ENCODE measurements at places on chromosomes 4 and X.

- no peak for DNase-seq
Measured at GRCh38 chr4:40550948-40551462, 78.7 kb downstream of the RBM47 start.

- DNase-seq, result no peak
Measured at GRCh38 chrX:69321789-69322188, 156.5 kb upstream of the PJA1 start.

DNA sequence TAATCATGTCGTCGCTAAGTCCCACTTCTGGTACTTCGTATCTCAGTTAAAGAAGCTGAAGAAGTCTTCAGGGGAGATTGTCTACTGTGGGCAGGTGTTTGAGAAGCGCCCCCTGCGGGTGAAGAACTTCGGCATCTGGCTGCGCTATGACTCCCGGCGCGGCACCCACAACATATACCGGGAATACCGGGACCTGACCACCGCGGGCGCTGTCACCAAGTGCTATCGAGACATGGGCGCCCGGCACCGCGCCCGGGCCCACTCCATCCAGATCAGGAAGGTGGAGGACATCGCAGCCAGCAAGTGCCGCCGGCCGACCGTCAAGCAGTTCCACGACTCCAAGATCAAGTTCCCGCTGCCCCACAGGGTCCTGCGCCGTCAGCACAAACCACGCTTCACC, 11.3 kb downstream of the PNCK start:
- no peak for DNase-seq

- DNase-seq, result no peak
Measured at GRCh38 chrX:2517055-2517454, 16.3 kb upstream of the DHRSX start.

DNA sequence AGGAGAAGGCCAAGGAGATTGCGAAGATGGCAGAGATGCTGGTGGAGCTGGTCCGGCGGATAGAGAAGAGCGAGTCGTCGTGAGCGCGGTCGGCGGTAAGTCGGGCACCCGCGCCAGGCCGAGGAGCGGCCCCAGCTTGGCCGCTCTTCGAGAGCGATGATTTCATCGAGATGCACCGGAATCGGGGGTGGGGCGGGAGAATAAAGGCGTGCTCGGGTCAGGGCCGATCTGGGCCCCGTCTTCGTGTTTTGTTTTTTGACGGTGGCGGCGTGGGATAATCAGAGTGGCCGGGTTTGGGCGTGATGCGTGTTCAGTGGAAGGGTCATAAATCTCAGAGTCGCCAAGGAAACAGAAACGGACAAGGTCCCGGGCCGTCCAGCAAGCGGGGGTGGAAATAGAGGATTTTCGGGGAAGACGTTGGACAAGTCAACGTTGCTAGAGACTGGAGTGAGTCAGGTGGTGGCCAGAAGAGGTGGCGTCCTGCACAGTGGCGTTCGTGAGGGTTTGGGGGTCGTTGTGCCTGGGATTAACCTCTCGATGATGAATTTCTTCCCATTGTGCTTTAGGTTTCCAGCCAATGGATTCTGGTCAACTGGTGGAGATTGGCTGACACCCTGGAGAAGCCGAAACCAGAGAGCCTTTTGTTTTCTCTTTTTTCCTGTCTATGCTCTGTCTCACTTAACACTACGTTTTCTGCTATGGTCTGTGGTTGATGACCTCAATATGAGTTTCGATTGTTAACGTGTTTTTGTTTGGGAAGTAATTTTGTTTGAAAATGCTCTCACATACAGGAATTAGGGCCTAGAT, 882 bp downstream of the MRFAP1 start:
- DNase-seq, result no peak

DNA sequence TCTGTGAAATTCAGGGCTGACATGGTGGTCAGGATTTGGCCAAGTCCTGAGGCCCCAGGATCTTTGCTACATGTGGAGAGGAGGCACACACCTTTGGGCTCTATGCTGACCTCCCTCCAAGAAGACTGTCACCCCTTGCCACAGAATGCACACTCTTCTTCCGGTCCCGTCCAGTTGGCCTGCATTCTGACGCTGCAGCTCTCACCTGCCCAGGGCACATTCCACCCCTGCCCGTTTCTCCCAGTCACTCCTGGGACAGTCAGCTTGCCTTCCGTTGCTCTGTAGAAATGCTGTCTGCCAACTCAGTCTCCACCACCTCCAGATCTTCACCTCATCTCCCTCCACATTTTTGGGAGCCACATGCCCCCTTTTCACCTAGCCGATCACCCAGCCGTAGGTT, 76.7 kb downstream of the SHROOM2 start:
- DNase-seq, result no peak

DNA sequence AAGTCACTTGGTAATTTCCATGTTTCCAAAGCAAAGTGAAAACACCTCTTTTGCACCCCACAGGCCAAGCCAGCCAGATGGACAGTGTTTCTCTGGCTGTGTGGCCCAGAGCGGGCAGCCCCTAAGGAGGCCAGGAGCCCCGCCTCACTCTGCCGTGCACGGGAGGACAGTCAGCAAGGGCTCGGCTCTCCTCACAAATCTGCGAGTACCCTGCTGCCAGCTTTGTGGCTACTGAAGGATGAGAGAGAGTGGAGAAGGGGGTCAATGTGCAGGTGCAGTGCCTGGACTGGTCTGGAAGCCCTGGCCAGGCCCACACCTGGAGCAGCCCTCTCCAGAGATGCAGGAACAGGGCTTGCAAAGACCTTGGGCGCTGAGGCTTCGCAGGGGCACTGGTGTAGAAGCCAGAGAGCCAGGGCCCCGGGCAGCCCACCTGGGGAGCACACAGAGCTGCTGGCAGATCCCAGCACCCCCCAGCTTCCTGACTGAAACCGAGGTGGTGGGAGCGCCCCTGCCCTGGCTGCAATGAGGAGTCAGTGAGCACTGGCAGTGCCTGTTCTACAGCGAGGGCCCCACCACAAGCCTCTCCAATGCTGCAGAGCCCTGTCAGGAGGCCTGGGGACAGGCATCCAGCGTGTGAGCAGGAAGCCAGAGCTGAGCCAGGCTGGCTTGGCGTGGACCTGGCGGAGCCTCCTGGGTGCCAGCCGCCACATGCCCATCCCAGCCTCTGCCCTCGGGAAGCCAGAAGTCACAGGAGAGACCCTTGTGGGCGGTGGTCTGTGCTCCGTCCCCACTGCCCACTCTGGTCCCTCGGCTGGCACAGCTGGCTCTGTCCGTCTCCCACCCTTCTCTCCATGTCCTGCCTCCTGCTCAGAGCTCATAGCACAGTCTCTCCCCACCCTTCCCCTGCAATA, 3.9 kb downstream of the SPON2 start:
- DNase-seq, result no peak

DNA sequence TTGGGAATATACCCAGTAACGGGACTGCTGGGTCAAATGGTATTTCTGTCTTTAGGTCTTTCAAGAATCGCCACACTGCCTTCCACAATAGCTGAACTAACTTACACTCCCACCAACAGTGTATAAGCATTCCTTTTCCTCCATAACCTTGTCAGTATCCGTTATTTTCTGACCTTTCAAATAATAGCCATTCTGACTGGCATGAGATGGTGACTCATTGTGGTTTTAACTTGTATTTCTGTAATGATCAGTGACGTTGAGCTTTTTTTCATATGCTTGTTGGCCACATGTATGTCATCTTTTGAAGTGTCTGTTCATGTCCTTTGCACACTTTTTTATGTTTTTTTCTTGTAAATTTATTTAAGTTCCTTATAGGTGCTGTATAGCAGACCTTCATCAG, 81.2 kb downstream of the ADAM29 start:
- no peak for DNase-seq

- DNase-seq, result no peak
Measured at GRCh38 chr4:66569228-66569627, 898.9 kb upstream of the EPHA5 start.

DNA sequence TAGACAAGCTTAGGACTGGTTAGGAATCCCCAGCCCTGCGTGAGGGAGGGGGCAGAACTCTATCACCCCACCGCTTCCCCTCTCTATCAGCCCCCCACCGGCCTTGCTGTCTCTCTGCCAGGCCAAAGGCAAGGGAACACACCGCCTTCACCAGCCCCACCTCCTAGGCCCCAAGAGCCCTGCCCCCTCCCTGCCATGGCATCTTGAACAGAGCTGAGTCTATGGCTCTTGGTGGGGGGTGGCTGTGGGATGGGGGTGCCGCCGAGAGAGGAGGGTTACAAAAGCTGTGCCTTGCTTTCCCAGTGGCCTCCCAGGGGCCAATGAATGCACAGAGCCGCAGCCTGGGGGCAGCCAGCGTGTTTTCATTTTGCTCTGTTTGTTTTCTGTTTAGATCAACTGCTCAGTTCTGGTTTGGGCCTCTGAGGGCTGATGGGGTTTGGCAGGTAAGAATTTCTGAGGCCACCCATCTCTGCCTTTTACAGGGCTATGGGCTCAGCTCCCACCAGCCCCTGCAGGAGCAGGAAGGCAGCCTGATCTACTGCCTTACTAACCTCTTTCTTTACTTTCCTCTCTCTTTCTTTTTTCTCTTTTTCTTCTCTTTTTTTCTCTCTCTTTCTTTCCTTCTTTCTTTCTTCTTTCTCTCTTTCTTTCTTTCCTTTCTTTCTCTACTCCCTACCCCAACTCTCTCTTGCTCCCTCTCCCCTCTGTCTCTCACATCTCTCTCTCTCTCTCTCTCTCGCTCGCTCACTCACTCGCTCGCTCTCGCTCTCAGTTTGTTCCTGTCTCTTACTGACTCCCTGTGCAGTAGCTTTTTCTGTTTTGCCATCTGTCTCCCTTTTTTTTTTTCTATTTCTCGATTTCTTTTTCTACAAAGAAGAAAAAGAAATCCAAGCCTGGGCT, 128.3 kb downstream of the PJA1 start:
- DNase-seq, result no peak

DNA sequence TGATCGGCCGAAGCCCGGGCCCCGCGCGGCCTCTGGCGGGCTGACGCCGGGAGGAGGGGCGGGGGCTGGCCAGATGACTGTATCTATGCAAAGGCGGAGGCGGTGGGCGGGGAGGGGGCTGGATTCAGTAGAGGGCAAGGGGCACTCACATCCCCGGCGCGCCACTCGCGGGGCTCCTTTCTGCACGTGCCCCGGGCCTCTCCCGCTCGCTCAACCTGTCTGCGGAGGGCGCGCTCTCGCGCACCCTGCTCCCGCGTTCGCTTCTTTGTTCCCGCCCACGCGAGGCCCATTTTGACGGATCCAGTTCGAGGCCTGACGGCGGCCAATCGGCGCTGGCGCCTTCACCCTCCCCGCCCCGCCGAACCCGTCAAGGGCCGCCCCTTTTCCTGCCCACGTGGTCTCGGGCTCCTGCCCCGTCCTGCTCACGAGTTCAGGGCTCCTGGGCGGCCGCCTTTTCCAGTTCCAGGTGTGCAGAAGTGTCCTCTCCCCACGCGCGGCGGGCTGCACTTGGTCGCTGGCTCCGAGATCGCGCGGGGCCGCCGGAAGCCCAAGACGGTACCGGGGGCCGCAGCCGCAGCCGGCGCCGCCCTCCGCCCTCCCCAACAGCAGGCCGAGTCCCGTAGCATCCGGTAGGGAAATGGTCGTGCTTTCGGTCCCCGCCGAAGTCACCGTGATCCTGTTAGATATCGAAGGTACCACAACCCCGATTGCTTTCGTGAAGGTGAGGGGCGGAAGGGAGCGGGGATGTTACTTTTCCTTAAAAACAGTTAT, at the start of the genes ENOPH1 and HNRNPDL:
Gene ENOPH1 (plus strand): TSS at position 398 of the 771 bp plus-strand sequence. CDS start 240 bp downstream, at position 638.
Gene HNRNPDL (minus strand): TSS at position 270 of the 771 bp plus-strand sequence. CDS start 772 bp downstream, outside the sequence.
- peak; percentile 97 for DNase-seq

- no peak for DNase-seq
Measured at GRCh38 chr4:47713129-47713834, 124.6 kb downstream of the CORIN start.

GRCh38 chr4:128921954-128922353, 112.5 kb downstream of the JADE1 start:
- no peak for DNase-seq

GRCh38 chrX:40282946-40283660, 185.3 kb upstream of the BCOR start:
- no peak for DNase-seq

GRCh38 chr4:85557016-85557901, 82.3 kb downstream of the ARHGAP24 start:
- no peak for DNase-seq

DNA sequence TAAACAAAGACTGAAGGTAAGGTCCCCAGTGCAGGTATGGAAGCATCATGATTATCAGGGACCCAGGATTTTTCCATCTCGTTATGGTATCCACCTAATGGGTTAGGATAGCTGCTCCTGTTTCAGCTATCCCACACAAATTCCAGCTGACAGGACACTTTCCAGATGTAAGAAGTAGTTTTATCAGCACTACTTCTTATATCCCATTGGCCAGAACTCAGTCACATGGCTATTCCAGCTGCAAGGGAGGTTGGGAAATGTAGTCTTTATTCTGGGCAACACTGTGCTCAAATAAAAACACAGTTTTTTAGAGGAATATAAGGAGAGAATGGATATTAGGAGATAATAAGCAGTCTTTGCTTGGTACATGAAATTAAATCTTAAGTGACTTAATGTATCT, 96.7 kb downstream of the SRPX start:
- DNase-seq, result no peak

DNA sequence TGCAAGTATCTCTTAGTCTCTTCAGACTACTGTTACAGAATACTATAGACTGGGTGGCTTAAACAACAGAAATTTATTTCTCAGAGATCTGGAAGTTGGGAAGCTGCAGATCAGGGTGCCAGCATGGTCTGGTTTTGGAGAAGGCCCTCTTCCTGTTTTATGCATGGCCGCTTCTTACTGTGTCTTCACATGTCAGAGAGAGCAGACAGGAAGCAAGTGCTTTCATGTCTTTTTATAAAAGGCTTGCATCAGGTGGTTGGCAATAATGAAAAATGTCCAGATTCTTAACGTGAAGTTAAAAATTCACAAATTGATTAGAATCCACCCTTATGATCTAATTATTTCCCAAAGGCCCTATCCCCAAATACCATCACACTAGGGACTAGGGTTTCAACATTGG, 284.9 kb downstream of the RPA4 start:
- DNase-seq, result no peak

GRCh38 chrX:2549876-2550275, 49.1 kb upstream of the DHRSX start:
- no peak for DNase-seq

DNA sequence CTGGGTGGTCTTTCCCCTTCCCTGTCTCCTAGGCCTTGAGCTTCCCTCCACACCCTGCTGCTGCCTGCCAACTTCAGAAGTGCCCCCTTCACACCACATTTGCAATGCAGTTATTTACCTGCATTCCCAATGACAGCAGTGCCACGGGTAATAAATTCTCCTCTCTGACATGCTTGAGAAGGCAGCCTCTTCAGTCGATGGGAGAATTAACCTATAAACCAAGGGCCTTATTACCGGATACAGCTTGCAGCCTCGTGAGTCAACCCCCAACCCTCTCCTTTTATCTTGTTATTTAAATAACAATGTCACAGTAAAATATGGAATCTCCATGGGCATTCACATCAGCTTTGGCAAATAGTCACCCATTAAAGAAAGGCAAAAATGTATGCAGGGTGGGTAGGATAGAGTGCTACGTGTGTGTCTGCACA, 34.7 kb upstream of the LGI2 start:
- DNase-seq, result no peak

DNA sequence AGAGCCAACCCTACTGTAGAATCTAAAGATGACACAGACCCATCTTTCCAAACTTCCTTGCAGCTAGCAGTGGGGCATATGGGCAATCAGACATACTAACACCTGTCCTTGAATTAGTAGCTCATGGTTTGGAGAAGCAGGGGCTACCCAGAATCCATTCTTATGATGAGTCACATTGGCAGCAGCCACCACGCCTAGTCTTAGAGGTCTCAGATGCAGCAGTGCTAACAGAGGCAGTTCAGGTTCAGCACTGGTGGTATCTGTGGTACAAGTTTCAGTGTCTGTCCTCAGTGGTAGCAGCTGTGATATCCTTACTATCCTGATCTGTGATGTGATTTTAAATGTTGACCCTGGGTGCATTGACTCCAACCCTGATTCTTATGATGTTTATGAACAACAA, 68.1 kb downstream of the FRMPD4 start:
- no peak for DNase-seq

GRCh38 chr4:169263791-169264392, 6.9 kb downstream of the SH3RF1 start:
- DNase-seq, result no peak

Measured in nucleus accumbens (tissue), 56 donors.